Activated T-cell treated with anti-CD3 and anti-CD28 coated beads for 48 hours (primary cell): ENCODE measurements at places on chromosomes 2 and 18.

DNA sequence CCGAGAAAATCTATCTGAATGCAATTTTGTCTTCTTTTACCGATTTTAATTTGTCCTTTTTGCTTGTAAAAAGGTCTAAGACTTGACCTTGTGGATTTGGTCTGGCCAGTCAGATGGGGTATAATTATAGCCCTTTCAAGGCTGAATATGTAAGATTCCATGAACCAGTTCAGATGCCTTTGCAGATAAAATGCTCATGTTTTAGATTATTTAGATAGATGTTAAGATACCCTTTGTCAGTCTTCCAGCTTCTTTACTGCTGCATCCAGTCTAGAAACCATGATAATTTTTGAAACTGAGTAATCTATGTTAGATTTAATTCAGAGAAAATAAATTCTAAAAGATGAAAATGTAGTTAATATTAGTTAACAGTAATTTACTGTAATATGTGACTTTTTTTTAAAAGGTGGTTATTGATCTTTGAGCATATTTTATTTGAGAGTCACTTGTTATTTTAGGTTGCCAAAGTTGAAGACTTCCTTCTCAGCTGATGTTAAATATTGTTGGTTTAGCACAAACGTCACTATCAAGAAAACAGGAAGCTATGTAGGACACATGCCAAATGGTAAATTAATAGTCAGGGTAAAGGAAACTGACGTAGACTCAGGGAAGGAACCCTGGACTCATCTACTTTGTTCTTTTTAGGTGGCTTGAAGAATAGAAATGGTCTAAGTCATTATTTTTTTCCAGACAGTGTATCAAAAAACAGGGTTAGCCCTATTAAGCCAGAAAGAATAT is 29.8 kb downstream of the BABAM2 start:
- DNase-seq: no peak

- no peak for DNase-seq
These were observed 262.7 kb upstream of the SPOPL start for GRCh38 chr2:138238908-138239307.

DNA sequence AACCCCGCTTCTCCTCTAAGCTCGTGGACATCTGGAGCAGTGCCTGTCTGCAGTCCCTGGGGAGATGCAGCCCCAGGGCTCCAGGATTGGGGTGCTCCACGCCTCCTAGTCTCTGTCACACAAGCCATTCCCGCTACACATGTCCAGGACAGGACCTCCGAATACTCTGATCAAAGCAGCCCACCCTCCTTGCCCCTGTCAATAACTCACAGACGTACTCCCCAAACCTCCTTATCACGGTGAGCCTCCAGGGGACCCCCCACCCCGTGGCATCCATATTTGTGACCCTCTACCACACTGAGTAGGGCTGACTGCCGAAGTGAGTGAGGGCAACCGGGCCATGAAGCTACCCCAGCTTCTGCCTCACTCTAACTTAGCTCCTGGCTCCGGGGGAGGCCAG is 727.7 kb downstream of the GALR1 start:
- DNase-seq: no peak

- DNase-seq: no peak
These were observed 188.2 kb downstream of the PRKCE start for GRCh38 chr2:45839508-45840251.

DNA sequence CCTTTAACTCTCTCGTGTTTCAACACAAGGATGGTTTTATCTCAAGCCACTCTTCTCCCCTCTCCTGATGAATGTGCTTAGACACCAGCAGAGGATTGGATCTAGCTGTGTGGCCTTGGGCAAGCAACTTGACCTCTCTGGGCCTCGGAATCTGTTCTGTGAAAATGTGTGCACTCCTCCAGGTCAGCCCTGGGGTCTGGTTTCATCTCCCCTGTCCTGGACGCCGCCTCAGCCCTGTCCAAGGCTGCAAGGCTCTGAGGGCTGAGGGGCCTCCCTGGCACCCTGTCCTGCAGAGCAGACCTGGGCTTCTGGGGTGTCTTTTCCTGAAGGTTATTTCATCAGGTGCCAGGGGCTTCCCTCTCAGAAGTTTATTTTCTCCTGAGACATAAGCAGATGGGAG is 28.5 kb downstream of the CNDP1 start:
- DNase-seq: no peak

DNA sequence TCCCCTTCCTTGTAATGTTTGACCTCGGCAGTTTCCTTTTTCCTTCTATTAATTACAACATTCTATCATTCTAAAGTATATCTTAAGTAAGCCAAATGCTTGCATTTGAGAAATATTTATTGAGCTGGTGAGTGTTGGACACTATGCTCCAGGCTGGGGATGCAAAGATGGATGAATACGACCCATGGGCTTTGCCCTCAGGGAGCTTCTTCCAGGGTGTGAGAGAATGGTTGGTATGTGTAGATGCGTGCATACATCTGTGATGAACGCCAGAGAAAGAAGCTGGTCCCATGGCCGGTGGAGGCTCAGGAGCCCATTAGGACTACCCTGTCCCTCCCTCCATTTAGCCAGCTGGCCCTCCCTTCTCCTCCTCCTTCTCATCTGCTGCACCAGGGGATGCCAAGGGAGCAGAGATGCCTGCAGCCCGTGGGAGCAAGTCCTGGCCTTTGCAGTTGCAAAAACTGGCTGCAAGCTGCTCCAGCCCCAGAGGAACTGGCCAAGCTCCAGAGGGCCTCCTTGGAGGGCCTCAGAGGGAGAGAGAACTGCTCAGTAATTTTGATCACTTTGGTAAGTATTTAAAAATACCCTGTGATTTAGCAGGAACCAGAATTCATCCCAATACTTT is 65.7 kb upstream of the FOSL2 start:
- no peak for DNase-seq

GRCh38 chr2:67798541-67799160 is 264.2 kb downstream of the C1D start:
- no peak for DNase-seq

GRCh38 chr2:55309446-55309845 is 40.4 kb upstream of the MTIF2 start:
- DNase-seq: no peak

DNA sequence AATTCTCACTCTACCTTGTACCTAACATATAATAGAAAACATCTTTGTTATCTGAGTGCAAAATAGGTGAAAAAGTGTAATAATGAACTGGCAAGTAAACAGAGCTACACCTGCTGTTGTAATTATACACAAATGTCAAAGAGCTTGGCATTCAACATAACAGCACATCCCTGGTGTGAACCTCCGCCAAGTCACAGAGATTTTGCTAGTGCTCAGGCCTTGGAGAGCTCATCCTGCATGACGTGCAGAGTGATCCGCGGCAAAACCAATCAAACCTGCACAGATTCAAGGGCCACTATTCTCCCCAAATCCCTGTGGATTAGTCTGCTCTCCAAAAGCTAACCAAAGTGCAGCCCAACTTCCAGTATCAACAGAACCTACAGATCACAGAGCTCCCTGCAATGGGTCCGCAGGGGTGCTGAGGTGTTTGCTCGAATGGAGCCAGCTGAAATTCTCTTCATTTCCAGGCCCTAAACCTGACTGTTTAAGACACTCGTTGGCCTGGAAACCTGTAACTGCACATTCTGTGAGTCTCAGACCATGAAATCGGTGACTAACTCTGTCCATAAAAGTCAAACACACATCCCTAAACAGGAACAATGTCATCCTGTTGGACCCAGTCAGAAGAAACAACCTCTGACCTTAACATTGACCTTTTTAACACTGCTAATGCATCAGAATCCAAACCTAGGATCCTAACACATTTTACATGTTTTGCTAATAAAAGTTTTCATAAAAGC is 111.8 kb downstream of the EPB41L3 start:
- no peak for DNase-seq

DNA sequence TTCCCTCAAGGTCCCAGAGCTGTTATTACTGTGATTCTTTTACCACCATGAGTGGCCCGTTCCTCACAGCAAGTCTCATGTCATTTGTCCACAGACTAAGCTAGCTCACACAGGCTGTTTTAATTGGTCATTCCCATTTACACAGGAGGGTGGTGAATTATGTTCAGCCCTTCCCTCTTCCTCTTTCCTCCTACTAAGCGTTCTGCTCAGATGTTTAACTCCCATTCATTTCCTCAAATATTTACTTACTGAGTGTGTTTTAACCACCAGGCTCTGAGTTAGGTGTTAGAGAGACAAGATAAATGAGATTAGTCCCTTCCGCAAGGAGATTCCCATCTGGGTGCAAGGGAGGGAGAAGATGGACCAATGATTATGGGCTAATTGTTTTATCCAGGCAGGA is 403.6 kb upstream of the ACVR2A start:
- no peak for DNase-seq

- DNase-seq: no peak
These were observed 21.5 kb upstream of the EPC2 start for GRCh38 chr2:148623086-148623485.

- DNase-seq: no peak
These were observed 27.6 kb downstream of the CTDP1 start for GRCh38 chr18:79707239-79707638.

DNA sequence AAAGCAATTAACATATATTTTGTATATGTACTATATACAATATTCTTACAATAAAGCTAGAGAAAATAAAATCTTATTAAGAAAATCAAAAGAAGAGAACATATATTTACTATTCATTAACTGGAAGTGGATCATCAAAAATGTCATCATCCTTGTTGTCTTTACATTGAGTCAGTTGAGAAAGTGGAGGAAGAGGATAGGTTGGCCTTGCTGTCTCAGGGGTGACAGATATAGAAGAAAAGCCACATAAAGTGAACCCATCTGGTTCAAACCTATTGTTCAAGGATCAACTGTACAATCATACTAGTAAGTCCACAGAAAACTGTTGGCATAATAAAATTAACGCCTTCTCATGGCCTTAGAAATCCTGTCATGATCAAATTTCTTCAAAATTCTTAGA is 26.6 kb downstream of the SESTD1 start:
- no peak for DNase-seq

- no peak for DNase-seq
These were observed 342.6 kb upstream of the KLHL29 start for GRCh38 chr2:23042216-23042906.

- DNase-seq: no peak
These were observed 6.1 kb upstream of the ATP8B1 start for GRCh38 chr18:57809190-57809589.

- no peak for DNase-seq
These were observed 239.3 kb downstream of the PRKCE start for GRCh38 chr2:45890819-45891218.

DNA sequence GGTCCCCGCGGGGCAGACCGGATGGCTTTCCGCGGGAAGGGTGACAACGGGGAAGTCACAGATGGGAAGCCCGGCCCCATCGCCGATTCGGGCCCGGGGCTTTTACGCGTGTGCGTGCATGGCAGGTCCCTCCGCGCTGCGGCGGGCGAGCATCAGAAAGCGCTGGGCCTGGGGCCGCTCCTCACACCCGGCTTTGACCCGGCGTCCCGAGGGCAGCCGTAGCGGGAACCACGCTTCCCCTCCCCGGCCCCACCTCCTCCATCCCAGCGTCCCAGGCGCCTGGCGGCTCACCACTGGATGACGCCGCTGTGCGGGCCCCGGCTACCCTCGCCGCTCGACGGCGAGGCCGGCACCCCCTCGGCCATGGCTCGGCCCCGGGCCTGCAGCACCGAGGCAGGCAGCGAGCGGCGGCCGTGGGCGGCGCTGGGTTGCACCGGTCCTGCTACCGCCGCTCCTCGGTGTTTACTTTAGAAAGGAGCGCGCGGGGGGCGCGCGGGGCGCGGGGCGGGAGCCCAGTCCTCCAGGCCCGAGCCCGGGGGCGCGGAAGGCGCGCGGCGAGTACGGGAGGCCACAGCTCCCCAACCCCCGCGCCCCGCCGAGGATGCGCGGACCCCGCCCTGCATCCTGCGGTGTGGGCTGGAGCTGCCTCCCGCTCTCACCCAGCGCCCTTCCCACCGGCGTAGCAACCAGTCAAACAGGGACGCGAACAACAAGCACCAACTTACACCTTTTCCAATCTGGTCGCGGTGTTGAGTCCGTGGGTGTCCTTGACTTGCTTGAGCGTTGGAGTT is 806 bp downstream of the RFX8 start:
- peak; percentile 28 for DNase-seq

- DNase-seq: no peak
These were observed 73.5 kb downstream of the WDPCP start for GRCh38 chr2:63514781-63515180.

DNA sequence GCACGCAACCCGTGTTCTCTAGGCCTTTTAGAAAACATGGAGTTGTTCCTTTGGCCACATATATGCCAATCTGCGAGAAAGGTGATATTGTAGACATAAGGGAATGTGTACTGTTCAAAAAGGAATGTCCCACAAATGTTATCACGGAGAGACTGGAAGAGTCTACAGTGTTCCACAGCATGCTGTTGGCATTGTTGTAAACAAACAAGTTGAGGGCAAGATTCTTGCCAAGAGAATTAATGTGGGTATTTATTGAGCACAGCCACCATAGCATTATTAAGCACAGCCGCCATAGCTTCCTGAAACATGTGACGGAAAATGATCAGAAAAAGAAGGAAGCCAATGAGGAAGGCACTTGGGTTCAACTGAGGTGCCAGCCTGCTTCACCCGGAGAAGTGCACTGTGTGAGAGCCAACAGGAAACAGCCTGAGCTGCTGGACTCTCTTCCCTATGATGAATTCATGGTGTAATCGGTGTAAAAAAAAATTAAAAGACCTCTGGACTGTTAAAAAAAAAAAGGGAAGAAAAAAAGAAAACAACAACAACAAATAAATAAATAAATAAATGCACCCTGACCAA is 29.0 kb upstream of the REL start:
- no peak for DNase-seq

- no peak for DNase-seq
These were observed 49.5 kb downstream of the ASAP2 start for GRCh38 chr2:9256147-9256546.

DNA sequence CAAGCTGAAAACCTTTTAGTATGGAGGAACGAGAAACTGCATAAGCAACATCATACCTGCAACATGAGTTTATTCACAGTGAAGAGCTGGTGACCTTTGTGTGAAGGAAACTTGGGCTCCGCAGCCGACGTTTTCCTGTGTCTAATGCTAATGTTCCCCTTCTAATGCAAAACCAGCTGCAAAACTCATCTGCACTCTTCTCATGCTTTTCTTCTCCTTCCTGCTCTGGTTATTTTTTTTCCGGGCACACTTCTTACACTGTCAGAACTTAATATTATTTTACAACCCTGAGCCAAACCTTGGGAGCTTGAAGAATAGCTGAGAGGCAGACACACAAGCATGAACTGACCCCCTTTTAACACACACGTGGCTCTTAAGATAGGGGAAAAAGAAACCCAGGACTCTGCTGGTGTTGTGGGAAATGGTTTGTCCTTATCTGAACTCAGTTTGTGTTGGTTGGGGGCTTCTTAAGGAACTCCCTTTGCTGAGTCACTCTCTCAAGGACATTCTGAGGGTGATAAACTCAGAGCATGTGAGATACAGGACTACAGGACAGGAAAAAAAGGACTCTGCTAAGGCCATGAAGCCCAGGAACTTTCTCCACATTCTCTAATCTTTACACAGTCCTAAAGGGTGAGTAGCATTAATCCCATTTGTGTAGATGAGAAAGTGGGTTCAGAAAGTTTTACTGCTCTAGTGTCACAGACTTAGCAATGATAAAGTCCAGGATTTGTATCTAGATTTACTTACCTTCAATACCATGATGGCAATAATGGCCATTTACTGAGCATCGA is 439.3 kb upstream of the TRIB2 start:
- DNase-seq: no peak

- no peak for DNase-seq
These were observed 62.8 kb upstream of the IKZF2 start for GRCh38 chr2:213214209-213214608.
